ENCODE measurements at places on chromosomes 2 and 18.

GRCh38 chr18:79139206-79139605, 70.0 kb downstream of the ATP9B start:
- DNase-seq: no peak

DNA sequence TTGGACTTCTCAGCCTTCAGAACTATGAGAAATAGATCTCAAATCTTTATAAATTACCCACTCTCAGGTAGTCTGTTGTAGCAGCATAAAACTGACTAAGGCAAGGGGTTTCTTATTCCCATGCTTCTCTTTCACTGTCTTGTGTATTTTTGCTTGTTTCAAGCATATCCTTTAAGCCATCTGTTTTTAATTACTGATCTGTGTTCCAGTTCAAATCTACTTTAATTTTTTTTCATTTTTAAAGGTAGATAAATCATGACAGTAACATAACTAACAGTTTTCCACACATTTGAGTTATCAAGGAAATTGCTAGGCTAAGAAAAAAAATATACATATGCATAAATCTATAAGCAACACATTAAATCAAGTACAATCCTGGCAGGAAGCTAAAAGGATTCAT, 317.9 kb upstream of the TNP1 start:
- DNase-seq: no peak

DNA sequence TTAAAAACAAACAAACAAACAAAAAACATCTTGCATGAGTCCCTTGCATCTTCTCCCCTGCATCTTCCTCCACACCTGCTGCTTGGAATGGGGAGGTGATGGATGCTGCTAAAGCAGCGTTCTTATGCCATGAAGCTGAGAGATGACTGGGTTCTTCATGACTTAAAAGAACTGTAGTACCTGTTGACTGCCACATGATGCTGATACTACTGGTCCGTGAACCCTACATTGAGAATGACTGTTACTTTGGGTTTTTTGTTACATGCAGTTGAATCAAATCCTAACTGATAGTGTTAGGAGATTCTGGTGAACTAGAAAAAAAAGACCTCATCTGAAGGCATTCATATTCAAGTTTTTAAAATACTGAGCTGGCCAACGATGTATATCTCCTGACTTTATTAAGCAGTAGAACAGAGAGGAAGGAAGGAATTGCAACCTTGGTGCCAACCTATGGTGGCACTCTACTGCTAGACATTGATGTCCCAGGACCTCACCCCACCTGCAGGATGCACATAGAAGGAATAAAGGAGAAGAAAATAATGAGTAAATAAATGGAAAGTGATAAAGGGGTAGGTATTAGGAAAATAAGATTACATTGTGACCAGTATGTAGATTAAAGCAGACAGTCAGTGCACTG, 63.2 kb upstream of the SPAG16 start:
- DNase-seq: no peak

DNA sequence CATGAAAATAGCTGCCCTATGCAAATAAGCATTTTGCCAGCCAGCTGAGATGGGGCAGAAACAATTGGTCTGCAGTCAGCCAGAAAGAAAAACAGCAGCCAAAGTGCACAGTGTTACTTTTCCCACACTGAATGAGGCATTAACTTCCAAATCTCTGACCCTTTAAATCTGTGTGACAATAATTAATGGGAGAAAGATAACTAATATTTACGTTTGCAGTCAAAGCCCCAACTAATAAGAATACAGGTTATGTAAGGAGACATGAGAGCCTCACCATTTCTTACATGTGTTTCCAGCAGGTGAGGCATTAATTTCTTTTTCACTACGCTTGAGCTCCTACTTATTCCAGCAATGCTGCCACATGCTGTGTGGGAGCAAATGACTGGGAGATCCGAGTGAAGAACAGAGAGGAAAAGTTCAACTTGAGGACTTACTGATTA, 339.0 kb downstream of the SATB2 start:
- no peak for DNase-seq

- DNase-seq: no peak
Measured at GRCh38 chr2:233258211-233258610, 6.7 kb downstream of the ATG16L1 start.

GRCh38 chr2:10765461-10765860, 44.0 kb downstream of the ATP6V1C2 start:
- DNase-seq: no peak

DNA sequence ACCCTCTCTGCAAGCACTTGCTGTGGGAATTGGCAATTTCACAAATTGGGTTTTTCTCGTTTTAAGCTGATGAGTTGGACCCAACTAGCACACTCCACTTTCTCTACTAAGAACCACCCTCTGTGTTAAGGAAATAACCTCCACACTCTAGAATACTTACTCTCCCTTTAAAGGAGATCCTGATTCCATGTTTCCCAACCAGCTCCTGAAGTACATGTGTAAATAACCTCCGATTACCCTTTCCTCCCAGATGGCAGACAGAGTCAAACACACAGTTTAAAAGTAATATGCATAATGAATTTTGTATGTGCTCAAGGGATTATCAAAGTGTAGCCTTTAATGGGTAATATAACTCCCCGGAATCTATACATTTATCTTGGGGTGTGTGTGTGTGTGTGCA, 171.3 kb upstream of the OSR1 start:
- DNase-seq: no peak

- no peak for DNase-seq
Measured at GRCh38 chr18:51133580-51134160, 63.8 kb downstream of the MEX3C start.

Measured in iPS-NIHi11 (cell line).